Naive B cell (primary cell): ENCODE measurements at places on chromosomes 7 and 10. TPM values are rescaled to one million over a fixed set of nuclear protein-coding genes. Genes with fewer than 3 reads are reported as not detected.
A peak's percentile ranks its signal among the peaks of the same experiment; 100 is the strongest.

Gene ACTA2
- 0.44 TPM for polyA plus RNA-seq

Gene C10orf53
- not detected for polyA plus RNA-seq

Gene NFE2L3
- polyA plus RNA-seq, result 3.0 TPM

Gene CD36
- polyA plus RNA-seq, result 1.2 TPM

Gene HYAL4
- not detected for polyA plus RNA-seq

Gene SH2B2
- 37.0 TPM for polyA plus RNA-seq

Gene CLDN15
- polyA plus RNA-seq, result 0.86 TPM

Gene SPDYE11
- polyA plus RNA-seq, result not detected

Gene TMEM72
- not detected for polyA plus RNA-seq

Gene RADIL
- not detected for polyA plus RNA-seq

- no peak for DNase-seq
Observed at GRCh38 chr10:10552948-10553347, 464.7 kb upstream of the CELF2 start.

- no peak for DNase-seq
Observed at GRCh38 chr10:1384026-1384425, 327.8 kb downstream of the WDR37 start.

DNA sequence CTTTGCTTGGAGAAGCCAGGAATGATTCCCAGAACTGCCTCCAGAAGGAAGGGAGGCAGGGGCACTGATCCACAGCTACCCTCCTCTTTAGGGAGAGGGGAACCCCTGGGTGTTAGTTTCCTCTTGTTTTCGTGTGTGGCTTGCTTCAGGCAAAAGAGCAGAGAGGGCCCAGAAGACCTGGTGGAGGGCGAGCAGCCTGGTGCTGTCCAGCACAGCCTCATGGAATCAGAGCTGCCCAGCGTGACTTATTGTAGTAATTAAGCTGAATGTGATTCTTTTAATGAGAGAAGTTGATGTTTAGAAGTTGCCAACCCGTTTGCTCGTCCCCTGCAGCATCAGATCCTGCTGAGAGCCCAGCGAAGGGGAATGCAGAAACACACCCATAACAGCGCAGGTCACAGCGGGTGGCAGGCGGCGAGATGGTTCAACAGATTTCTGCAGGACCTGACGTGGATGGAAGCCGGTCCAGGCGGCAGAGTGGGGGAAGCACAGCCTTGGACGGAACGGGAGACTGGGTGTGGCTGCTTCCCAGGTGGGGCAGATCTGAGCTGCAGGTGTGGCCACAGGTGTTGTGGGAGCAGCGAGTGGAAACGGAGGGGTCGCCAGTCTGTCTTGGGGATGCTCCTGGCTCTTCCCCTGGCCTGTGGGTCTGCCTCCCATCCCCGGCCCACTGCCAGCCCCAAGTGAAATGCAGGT, 53.7 kb upstream of the SHH start:
- DNase-seq, result no peak

GRCh38 chr7:4100148-4100547, 581.9 kb upstream of the FOXK1 start:
- no peak for DNase-seq

- no peak for DNase-seq
Observed at GRCh38 chr7:92244808-92245486, 767 bp downstream of the KRIT1 start.

GRCh38 chr10:7795605-7796004, 7.6 kb downstream of the ATP5F1C start:
- no peak for DNase-seq

DNA sequence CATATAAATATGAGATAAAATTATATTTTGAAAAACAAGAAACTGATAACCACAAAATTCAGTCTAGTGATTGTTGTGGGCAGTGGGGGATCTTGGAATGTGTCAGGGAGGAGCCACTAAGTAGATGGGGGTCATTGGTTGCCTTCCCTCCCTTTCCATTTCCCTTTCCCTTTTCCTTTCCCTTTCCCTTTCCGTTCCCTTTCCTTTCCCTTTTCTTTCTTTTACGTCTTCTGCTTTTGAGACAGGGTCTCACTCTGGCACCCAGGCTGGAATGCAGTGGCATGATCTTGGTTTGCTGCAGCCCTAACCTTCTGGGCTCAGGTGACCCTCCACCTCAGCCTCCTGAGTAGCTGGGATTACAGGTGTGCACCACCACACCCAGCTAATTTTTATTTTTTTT, 51.0 kb downstream of the DYNC2I1 start:
- DNase-seq, result no peak

GRCh38 chr7:90383861-90384260, 19.4 kb upstream of the CLDN12 start:
- no peak for DNase-seq

- DNase-seq, result no peak
Observed at GRCh38 chr7:148975896-148976295, 52.4 kb downstream of the PDIA4 start.

DNA sequence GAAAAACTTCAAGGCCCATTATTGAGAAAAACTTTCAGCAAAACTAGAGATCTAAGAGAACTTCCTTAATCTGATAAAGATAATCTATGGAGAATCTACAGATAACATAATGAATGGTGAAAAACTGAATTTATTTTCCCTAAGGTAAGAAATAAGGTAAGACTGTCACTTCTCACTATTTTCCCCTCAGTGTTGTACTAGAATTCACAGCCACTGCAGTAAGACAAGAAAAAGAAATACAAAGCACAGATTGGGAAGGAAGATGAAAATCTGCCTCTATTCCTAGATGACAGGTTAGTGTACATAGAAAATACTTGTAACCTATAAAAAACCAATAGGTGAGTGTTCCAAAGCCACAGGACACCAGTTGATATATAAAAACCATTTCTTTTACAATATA, 220.7 kb upstream of the SHH start:
- no peak for DNase-seq

- DNase-seq, result peak; percentile 26
Observed at GRCh38 chr7:94907811-94908322, 473 bp downstream of the PPP1R9A start.

DNA sequence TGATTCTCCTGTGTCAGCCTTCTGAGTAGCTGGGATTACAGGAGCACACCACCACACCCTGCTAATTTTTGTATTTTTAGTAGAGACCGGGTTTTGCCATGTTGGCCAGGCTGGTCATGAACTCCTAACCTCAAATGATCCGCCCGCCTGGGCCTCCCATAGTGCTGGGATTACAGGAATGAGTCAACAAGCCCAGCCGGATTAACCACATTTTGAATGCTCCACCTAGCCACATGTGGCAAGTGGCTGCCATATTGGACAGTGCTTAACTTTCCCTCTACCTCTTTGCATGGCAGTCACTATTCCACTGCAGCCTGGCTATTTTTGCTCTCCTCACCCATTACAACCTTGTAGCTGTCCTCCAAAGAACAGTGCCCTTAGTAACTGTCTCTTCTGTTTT, 160.1 kb downstream of the GATA3 start:
- no peak for DNase-seq

DNA sequence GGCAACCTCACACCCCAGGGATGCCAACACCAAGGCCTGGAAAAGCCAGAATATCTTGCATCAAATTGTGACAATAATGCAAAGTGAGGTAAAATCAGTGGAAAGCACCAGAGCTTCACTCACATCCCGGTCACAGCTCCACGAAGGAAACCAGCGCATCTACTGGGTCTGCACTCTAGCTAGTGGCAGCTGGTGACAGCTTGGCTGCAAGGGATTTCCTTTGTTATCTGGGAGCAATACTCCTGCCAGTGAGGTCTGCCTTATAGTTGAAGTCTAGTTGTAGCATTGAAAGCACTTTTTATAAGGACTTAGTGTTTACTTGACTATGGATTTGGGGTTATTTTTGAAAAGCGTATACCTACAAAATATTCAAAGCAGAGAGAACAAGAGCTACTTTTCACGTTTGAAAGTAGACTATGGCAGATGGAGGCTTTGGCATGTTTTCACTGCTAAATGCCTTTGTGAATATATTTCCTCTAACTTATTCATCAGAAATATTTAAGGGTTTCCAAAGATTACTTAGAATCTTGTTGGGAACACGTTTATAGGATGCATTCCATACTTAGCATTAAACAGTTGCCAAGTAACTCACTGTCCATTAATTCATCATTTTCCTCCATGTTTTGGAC, 26.1 kb downstream of the WDFY4 start:
- DNase-seq, result no peak

DNA sequence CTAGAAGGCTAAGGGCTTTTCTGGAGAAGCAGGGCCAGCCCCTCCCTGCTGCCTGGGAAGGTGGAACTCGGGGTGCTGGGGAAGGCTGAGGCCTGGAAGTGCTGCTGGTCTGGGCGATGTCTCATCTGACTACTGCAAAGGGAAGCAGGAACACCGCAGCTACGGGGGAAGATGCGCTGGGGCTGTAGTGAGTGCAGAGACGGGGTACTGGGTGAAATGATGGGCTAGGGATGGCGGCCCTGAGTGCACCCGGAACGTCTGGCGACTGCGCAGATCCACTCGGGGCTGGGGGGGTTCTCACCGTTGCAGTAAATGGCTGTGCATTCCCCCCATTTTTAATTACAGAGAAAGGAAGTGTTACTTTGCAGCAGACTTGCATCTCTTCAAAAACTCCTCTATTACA, 195.4 kb upstream of the ADARB2 start:
- DNase-seq, result no peak

DNA sequence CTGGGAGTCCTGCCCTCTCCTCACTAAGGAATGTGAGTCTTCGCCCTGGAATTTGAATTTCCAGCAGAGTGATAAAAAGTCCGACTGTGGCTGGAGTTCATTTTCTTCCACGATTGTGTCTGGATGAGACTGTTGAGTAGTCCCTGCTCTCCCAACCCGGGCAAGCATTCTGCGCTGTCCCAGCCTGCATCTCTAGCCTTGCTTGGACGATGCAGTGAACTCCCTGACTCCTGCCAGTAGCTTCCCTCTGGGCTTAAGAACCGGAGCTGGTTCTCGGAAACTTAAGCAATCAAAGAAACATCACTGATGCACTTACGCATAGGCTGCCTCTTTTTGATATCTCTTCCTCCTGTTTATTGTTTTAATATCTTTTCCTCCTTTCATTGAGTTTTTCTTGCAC, 116.0 kb upstream of the FZD8 start:
- no peak for DNase-seq

DNA sequence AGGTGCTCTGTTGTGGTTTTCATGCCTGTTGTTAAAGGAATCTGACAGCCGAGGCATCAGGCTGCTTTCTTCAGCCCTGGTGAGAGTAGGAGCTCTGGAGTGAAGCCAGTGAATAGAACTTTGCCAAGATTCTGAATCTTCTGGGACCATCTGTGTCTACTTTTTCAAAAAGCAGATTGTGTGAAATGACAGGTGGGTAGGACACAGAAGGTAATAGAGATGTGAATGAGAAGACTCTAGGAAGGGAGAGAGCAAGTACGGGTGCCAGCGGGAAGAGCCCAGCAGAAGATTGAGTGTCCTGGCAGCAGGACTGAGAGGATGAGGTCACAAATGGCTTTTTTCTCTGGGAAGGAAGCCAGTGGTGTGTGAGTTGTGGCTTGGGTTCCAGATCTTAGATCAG, 429.2 kb downstream of the SDK1 start:
- no peak for DNase-seq

DNA sequence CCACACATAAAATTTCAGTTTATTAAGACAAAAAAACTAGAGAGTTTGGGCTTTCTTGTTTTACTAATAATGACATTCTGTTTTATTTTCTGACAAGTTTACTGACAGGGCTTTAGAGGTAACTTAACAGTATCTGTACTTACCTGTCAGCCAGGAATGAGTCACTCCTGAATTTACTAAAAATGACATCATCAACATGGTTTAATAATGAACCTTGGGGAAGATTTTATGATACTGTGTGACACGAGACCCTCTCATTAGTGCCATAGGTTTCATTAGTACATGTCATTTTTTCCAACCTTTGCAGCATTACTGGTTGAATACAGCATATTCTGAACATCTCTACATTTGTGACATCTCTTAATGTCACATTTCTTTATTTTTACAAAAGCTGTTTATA, 131.1 kb downstream of the KCND2 start:
- no peak for DNase-seq

DNA sequence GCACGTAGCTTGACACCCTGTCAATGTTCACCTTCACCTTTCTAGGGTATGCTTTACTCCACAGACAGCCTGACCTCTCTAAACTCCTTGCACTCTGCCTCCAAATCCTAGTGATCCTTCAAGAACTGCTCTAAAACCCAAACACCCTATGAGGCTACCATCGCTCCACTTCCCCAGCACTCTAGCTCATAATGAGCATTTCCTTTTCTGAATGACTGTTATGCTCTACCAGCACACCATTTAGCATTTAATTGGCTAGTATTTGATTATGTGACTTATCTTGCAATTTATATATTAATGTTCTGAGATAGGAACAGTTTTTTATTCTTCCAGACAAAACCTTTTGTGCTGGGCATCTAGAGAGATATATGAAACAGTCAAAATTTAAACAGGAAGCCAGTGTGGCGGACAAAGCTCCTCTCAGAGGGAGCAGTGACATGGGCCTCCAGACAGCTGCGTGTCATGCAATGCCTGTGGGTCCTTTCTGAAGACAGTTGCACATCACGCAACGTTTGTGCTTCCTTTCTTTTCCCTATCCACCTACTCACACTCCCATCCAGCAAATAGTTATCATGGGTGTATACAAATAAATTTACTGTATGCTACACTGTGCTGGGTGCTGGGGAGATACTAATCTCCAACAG, 86.3 kb downstream of the ALOX5 start:
- no peak for DNase-seq

DNA sequence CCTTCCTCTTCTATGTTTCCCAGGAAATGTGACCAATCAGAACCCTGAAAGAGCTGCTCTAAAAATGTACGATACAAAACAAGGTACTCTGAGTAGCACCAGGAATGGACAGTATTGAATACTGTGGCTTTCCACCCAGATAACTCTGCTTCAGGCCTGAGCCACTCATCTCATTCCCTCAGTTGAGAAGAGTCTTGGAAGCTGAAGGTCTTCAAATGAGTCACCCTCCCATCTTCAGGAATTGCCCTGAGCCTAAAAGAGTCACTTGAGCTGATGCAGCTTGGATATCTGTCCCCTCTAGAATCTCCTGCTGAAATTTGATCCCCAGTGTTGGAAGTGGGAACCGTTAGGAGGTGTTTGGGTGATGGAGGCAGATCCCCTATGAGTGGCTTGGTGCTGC, 210.4 kb downstream of the DGKI start:
- DNase-seq, result no peak

DNA sequence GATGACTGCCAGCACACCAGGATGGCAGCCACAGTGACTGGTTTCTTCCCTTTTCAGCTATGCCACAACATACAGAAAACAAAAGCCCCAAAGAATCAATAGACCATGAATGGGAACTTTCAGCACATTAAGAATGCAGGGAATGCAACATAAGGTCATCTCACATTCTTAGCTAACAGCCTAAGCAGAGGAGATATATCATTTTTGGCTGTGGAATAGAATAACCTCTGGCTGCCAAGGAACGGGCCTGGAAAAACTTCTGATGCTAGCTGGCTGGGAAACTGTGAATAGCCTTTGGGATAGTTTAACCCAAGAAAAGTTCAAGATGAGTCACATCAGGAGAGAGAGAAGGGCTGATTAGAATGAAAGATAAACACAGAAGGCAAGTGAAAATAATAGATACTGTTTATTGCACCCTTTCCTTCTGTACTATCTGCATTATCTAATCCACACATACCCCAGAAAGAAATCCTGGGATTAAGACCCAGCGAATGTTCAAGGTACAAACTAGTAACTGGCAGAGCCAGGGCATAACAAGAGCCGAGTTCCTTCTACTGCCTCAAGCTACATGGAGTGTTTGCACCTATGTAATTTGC, 169.2 kb downstream of the SEMA3A start:
- DNase-seq, result no peak
